NCI-H1436 (cell line): ENCODE measurements at places on chromosomes 1 and 21.

GRCh38 chr1:101203820-101204540 lies 32.8 kb upstream of the S1PR1 start:
- peak; percentile 4 for DNase-seq

DNA sequence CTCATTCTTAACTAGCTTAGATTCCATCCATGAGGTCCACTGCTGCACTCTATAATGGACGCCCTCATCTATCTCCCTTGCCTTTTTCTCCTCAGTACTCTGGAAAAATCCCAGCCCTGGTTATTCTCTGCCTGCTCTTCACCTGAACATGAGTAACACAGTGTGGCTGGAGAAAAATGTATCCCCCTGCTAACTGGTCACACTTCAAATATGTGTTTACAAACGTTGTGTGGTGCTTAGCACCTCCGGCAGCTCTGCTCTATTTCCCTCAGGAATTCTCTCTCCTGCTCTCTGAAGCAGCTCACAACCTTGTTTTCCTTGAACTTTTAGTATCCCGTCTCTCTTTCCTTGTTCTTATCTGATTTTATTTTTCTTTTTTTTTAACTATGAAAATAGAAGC lies 4.1 kb downstream of the SCCPDH start:
- DNase-seq: no peak

- no peak for DNase-seq
Measured at GRCh38 chr1:164720440-164721227, 161.7 kb downstream of the PBX1 start.

GRCh38 chr1:117370071-117370470 lies 2.8 kb downstream of the MAN1A2 start:
- no peak for DNase-seq

GRCh38 chr1:5768014-5768413 lies 224.2 kb downstream of the NPHP4 start:
- no peak for DNase-seq
